ENCODE measurements at places on chromosomes 16 and 17.

DNA sequence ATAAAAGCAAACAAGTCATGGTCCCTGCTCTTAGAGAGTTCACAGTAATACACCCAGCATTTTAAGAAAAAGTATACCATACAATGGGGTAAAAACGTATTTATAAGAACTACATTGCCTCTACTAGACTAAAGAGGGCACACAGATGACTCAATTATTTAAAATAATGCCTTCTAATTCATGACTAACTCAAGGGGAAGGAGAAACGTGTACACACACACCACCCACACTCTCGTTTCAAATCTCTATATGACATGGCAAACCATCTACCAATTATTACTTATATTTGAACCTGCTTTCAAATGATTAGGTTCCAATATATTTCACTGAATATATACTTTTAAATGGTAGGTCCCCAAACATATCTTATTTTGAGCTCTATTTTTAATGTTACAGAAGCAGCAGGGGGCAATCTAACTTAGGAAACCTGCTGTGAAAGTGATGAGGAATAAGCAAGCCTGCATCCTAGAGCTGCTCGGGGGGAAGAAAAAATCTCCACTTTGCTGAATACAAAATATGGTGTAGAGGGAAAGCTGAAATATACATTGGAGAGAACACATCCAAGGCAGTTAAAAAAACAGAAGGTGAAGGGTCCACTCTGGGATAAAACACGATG lies 232.4 kb upstream of the PSMD7 start:
- no peak overlapping the region for H3K27ac ChIP-seq
- H3K27me3 ChIP-seq: no peaks in the 10 kb centered on the region

GRCh38 chr16:89712274-89712781 lies 8.4 kb downstream of the VPS9D1 start:
- H3K27me3 ChIP-seq: no peaks in the 10 kb centered on the region
- no peaks in the 10 kb centered on the region for H3K36me3 ChIP-seq
- DNase-seq: no peak
- H3K4me1 ChIP-seq: peaks cover 11% of the 10 kb centered on the region
- peak overlapping the region; percentile 35 for H3K4me3 ChIP-seq

GRCh38 chr17:46192439-46193150 lies 634 bp downstream of the KANSL1 start:
- peak overlapping the region; percentile 100 for H3K27ac ChIP-seq
- H3K36me3 ChIP-seq: no peaks in the 10 kb centered on the region
- no peaks in the 10 kb centered on the region for H3K27me3 ChIP-seq
- no peak for DNase-seq

DNA sequence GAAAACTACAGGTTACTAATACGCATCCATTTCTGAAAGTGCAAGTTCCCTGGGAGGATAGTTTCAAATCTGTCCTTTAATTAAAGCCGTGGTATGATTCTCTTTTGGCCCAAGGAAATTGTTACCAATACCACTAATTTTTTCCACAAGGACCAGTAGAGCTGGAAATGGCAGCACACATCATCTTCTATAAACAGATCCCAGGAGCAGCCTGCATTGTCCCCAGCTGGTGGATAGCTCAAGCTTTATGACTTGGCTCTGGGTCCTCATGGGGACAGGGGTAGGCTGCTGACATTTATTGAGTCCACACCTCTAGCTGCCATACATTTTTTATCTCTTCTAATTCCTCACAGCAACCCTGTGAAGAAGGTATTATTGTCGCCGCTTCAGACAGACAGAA lies 35.8 kb upstream of the BHLHA9 start:
- peaks cover 17% of the 10 kb centered on the region for H3K4me1 ChIP-seq
- H3K36me3 ChIP-seq: no peaks in the 10 kb centered on the region
- H3K4me3 ChIP-seq: no peak overlapping the region
- H3K27ac ChIP-seq: peak overlapping the region; percentile 13

DNA sequence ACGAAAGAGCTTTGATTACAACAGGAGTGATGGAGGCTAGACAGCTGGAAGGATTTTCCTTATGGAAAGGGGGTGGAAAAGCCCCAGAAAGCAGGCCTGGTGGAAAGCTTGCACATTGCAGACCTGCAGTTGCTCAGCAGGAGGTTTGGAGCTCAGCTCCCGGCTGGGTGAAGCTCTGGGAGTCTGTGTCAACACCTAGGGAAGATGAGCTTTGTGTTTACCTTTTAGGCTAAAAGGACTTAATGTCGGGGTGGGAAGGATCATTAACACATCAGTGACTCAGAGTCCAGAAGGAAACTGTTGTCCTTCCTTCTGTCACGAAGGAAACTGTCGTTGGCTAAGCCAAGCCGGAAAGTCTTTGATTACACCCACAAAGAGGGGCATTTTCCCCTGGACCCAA lies 48.2 kb downstream of the RAP1GAP2 start:
- DNase-seq: no peak
- H3K36me3 ChIP-seq: no peaks in the 10 kb centered on the region
- H3K27ac ChIP-seq: no peak overlapping the region
- peaks cover 4% of the 10 kb centered on the region for H3K4me1 ChIP-seq

DNA sequence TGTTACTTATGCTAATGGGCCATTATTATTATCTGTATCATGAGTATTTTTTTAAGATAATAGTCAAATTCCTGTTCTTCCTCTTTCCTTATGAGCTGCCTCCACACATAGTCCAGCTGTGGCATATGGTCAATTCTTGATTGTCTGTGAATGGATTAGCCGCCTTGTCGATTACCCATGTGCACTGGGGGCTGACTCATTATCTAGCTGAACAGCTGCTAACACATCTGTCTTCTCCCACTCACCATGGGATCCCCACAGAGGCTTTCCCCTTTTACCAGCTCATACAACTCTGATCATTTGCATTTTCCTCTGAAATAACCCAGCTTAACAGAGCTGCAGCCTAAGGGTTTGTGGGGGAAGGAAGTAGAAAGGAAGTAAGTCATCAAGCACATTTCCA lies 915.0 kb downstream of the CDH11 start:
- no peaks in the 10 kb centered on the region for H3K4me1 ChIP-seq
- no peaks in the 10 kb centered on the region for H3K27me3 ChIP-seq
- no peaks in the 10 kb centered on the region for H3K36me3 ChIP-seq
- H3K4me3 ChIP-seq: no peak overlapping the region
- no peak for DNase-seq

DNA sequence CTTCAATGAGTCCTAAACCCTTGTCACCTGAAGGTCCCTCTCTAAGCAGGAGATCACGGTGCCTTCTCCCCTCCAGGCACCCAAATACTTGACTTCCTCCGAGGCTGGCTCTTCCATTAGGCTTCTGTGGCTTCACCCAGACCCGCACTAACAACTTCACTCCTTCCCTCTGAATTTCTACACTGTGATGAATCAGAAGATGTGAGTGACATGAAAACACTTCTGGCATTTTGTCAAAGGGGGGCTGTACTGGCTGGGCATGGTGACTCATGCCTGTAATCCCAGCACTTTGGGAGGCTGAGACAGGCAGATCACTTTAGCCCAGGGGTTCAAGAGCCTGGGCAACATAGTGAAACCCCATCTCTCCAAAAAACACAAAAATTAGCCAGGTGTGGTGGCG lies 72.6 kb upstream of the CNEP1R1 start:
- no peaks in the 10 kb centered on the region for H3K36me3 ChIP-seq
- no peak overlapping the region for H3K27ac ChIP-seq
- H3K4me1 ChIP-seq: no peaks in the 10 kb centered on the region
- H3K4me3 ChIP-seq: no peak overlapping the region
- DNase-seq: no peak

GRCh38 chr16:64712026-64712425 lies 409.8 kb downstream of the CDH11 start:
- DNase-seq: no peak
- H3K27ac ChIP-seq: no peak overlapping the region
- no peaks in the 10 kb centered on the region for H3K27me3 ChIP-seq
- no peaks in the 10 kb centered on the region for H3K36me3 ChIP-seq
- H3K4me1 ChIP-seq: no peaks in the 10 kb centered on the region

DNA sequence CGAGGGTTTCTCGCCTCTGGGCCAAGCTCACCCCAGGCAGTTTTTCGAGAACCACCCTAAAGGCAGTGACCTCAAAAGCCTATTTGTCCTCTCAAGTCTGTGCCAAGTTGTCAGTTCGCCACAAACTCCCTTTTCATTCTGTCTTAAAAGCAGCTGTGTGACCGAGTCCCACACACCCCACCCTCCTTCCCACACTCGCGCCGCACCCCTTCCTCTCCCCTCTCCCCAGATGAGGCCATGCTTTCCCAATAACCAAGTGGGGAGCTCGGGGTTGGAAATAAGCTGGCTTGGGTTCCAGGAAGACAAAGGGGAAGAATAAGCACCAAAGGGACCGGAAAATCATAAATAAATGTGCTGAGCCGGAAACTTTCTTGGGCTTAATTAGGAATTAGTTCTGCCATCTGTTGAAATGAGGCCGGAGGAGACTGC lies 36.7 kb downstream of the GRIN2C start:
- no peaks in the 10 kb centered on the region for H3K36me3 ChIP-seq
- no peaks in the 10 kb centered on the region for H3K27me3 ChIP-seq
- H3K27ac ChIP-seq: no peak overlapping the region
- no peaks in the 10 kb centered on the region for H3K4me1 ChIP-seq

DNA sequence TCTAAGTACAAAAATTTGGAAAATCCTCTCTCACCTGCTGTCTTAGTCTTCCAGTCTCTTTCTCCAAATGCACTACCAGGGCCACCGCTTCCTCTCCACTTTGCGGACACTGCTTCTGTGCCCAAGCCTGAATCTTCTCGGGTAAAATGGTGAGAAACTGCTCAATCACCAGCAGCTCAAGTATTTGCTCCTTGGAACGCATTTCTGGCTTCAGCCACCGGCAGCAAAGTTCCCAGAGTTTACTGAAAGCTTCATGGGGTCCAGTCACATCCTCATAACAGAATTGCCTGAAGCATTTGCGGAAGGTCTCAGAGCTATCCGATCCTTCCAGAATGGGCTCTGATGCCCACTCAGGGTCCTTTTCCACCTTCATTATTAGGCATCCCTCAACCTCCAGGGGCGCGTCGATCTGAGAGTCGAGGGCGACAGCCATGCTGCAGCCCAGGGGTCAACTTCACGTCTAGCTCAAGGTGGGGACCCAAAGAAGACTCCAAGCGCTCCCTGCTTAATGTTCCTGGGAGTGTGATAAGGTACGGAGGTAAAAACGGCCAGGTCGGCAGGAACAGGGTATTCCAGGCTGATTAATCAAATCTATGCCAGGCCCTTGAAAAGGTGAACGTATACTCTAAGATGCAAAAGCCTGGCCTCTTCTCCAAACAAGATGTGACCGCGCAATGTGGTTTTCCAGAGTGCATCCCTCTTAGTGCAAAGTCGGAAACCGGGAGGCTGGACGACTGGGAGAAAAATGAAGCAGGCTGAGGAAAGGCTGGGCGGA lies 763 bp downstream of the ZKSCAN2 start:
- peaks cover 42% of the 10 kb centered on the region for H3K4me1 ChIP-seq
- peak overlapping the region; percentile 93 for H3K4me3 ChIP-seq
- H3K36me3 ChIP-seq: peaks cover 4% of the 10 kb centered on the region
- no peaks in the 10 kb centered on the region for H3K27me3 ChIP-seq

All from vagina (tissue), 2 donors.